ENCODE measurements at places on chromosomes 12 and 14.

DNA sequence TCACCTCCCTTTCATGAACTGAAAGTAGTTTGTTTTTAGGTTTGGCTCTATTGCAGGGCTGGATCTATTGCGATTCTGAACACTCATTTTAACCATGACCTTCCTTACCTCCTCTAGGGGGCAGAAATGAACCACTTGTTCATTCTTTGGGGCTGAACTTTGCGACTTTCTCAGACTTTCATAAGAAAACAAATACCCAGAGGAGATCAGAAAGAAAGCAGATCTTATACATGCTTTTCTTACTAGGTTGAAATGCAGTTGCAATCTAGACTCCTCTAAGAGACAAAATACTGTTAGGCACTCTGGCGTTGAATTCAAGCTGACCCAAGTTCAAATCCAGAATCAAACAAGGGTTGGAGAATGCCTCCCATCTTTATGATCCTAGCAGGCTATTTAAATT lies 32.6 kb upstream of the PLEKHG3 start:
- peak; percentile 52 for DNase-seq

- DNase-seq, result no peak
Measured at GRCh38 chr12:40832668-40833067, 140.4 kb downstream of the CNTN1 start.

DNA sequence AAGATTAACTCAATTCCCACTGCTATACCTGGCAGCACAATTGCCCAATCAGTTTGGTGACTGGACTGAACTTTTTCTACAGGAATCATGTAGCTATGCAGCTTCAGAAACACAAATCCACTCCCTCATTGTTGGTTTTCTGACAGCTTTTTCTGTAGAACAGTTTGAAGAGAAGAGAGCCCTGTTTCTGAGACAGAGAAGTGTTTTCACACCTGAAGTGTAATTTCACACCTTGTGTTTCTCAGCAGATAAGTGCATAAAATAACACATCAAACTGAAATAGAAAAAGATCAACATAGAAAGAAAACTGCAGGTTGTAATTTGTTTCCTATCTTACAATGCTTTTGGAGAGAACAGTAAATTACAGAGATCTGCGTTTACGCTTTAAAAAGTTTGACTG lies 335.6 kb downstream of the SNAPC1 start:
- no peak for DNase-seq

DNA sequence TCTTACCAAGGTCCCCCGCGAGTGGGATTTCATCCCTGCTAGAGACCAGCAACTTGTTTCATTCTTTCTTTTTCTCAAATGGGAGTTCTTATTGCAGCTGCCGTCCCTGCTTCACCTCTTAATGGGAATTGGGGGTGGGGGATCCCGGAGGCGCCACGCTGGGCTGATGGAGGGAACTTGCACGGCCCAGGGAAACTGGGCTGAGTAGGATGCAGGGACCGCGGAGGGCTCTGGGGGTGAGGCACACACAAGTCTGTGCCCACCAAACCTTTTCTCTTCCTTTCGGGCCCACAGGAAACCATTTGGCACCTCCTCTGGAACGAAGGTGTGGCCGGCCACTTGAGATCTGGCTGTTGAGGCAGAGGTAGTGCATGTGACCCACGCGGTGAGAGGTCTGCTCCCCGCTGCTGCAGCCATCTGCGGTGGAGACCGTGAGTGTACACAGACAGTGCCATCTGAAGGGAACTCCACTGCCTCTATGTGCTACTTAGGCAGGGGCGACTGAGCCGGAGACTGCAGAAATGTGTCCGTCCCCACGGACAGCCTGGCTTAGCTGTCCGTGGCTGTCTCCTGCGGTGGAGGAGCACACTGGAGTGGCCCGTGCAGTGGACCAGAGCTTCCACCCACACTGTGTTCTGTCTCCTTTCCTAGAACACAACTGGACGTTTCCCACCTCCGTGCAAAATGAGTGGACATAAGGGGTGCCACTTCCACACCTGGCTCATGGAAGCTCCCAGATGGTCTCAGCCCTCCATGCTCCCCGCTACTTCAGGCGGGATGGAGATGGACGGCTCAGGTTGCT lies 42.1 kb upstream of the TESC start:
- no peak for DNase-seq

- DNase-seq, result no peak
Measured at GRCh38 chr14:75487155-75487671, 35.1 kb upstream of the BATF start.

- no peak for DNase-seq
Measured at GRCh38 chr12:118850244-118850825, 131.0 kb upstream of the SRRM4 start.

DNA sequence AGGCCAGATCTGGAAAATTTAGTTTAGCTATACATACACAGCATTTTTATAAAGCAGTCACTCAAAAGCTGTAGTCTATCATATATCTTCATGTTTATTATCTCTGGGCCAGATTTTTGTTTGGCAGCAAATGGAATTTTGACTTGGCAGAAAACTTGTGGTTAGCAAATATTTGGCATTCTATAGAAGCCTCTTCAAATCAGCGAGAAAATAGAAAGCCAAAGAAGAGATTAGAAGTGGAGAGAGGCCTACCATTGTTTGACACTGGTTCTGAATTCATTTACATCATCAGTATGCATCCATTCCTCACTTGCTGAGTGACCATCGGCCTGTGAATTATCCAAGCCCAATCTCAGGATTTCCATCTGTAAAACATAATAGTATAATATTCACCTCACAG lies 1077.6 kb downstream of the GALC start:
- no peak for DNase-seq

- peak; percentile 4 for DNase-seq
Measured at GRCh38 chr14:75542588-75543091, 20.4 kb downstream of the BATF start.

- DNase-seq, result no peak
Measured at GRCh38 chr12:130804216-130804615, 34.8 kb downstream of the STX2 start.

GRCh38 chr14:28299227-28299626 lies 467.4 kb upstream of the FOXG1 start:
- no peak for DNase-seq

DNA sequence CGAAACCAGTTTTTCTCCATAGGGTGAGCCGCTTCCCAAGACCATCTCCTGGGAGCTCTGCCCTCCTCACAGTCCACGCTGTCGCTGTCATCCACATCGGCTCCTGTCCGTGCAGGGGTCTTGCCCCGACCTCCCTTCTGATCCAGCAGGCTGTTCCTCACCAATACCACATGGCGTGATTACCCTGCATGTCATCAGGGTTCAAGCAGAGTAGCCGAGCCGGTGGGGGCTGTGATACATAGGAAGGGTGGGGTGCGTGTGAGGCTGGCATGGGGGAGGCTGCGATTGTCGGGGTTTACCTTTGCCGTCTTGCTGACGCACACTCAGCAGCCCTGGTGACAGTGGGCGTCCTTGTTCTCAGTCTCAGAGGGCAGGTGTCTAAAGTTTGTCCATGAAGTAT lies 17.0 kb downstream of the TEDC1 start:
- DNase-seq, result no peak

DNA sequence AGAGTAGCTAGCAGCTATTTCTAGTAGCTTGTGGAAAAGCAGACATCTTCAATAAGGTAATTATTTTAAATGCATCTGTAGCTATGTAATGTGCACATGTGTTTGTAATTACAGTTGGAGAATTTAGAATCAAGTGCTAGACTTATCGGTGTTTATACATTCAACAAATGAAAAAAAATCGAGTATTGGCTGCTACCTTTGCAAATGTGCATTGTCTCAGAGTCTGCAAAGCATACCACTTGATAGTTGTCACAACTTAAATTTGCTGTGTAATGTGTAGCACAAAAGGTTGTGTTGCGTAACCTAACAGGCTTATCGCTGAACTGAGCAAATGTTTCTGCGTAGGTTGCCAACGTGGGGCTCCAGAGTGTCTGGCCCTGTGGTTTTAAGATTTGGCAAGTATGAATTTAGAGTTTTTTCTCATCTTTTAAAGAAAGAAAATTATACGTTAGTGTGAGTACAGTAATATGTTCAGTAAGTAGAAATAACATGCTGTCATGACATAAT lies 44.3 kb downstream of the TMTC2 start:
- peak; percentile 50 for DNase-seq

DNA sequence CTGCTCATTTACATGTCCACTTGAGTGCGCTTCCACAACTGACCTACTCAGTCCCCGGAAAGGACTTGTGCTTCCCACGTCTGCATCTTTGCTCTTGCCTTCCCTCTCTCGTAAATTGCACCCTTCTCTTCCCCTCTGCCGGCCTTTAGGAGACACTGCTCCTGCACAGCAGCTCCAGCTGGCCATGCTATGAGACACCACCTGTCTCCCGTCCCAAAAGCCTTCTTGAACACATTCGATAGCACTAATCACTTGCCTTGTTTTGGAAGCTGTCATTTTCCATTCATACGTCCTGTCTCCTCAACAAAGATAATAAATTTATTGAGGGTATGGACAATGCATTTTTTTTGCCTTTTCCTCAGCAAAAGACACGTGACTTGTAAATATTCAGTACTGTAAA lies 15.7 kb upstream of the KCNA1 start:
- no peak for DNase-seq

- DNase-seq, result no peak
Measured at GRCh38 chr12:16553457-16553856, 52.5 kb downstream of the LMO3 start.

GRCh38 chr12:89949457-89950195 lies 241.0 kb upstream of the ATP2B1 start:
- peak; percentile 54 for DNase-seq

GRCh38 chr14:32013083-32013482 lies 64.0 kb upstream of the ARHGAP5 start:
- no peak for DNase-seq

GRCh38 chr12:93825931-93826555 lies 148.9 kb downstream of the CRADD start:
- no peak for DNase-seq

DNA sequence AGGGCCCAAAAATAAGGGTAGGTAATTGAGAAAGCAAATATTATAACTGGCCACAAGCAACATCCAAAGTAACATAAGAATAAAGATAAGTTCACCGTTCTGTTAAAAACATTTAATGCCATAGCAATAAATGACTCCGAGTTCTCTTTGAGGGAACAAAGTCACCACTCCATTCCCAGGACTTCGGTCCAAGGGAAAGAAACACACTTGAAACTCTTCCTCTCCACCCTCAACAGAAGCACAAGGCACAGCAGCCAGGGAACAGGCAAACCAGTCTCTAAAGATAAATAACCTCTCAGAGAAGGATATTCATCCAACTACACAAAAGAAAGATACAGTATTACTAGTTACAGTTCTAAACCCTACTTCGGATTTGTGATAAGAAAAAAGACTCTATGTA lies 2.5 kb downstream of the SETD3 start:
- DNase-seq, result no peak

- DNase-seq, result no peak
Measured at GRCh38 chr14:65193916-65194590, 91.7 kb upstream of the MAX start.

- no peak for DNase-seq
Measured at GRCh38 chr14:29587761-29588470, 339.7 kb downstream of the PRKD1 start.

DNA sequence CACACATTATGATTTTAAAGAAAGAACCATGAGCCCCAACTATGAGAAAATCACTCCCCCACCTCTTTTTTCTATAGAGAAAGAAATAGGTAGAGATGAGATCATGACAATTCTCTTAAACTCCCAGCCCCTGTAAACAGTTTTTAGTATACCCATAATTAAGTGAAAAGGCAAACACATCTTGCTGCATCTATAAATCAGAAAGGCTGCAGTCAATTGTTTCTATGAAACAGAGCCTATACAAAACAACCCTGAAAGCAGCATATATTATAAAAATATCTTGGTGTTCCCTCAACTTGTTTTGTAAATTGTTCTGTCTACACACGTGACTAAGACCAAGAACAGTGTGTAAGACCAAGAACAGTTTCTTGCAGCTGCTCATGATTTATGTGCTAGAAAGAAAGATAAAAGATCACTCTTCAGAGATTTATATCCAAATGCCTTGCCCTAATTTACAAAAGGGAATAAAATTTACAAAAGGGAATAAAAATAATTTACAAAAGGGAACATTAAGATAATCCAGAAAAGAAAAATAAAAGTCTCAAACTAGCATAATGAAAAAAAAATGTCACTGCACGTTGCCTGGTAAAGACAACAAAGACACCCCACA lies 4.8 kb downstream of the KITLG start:
- DNase-seq, result no peak

DNA sequence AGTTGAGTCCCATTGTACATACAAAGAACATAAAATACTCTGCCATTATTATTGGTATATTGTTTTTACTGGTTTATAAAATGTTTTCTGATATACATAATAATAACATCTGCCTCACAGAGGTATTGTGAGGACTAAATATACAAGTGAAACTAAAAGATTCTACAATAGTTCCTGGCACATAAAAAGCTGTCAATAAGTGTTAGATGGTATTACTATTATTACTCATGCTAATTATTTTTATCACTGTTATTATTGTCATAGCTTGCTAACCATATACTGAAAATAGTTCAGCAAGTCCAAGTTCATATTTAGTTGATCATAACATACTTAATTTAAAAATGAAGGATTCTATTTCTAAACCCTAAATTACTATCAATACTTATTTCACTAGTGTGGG lies 34.4 kb downstream of the BTG1 start:
- no peak for DNase-seq

GRCh38 chr14:30840086-30840779 lies 34.1 kb upstream of the COCH start:
- no peak for DNase-seq

- no peak for DNase-seq
Measured at GRCh38 chr14:104345621-104346462, 207.5 kb downstream of the KIF26A start.

DNA sequence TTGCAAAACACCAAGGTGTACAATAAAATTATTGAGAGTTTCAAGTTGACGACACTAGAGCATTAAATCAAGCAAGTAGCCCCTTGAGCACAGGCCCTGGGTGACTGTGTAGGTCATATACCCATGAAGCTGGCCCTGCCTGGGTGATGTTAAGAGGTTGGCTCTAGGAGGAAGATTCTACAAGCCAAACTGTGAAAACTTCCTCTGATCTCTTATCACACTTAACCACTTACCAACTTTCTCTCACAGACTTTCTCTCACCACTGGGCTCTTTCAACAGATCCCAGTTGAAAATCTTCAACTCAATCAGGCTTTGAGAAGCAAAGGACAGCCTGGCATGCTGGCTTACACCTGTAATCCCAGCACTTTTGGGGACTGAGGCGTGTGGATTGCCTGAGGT lies 186.9 kb upstream of the BTG1 start:
- DNase-seq, result no peak
